PC-3 (cell line): ENCODE measurements at places on chromosomes 3 and 15.

DNA sequence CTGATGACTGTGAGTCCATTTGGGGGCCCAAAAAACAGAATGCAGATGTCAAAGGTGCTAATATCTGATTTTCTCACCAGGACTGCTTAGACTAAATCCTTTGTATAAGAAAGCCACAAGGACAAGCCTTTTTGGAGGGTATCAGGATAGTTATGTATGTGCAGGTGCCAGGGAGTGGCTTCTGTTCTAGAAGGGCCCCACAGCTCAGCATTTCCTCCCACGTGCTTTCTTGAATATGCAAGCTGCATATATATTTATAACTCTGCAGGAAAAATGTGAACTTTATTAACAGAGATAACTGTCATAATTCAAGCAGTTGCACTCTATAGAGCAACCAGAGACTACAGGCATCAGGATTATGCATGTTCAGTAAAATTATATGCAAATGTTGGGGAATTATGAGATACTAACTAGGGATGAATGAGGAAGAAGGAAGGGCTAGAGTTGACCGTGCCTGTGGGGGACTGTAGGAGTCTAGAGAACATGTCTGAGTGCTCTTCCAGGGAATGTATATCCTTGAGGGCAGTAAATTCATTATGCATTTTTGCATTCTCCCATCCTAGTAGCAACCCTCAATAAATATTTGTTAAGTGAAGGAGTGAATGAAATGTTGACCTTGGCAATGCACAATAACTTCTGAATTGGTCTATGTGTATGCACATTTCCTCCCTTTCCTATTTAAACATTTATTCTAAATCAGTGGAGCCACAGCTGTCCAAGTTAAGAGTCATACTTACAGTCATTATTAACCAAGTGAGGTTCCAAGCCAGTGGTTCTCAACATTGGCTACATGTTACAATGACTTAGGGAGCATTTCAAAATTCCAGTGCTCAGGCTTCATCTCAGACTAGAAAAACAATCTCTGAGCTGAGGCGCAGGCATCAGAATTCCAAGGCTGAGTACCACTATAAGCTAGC is 94.8 kb upstream of the ANKRD28 start:
- peak; percentile 10 for DNase-seq

DNA sequence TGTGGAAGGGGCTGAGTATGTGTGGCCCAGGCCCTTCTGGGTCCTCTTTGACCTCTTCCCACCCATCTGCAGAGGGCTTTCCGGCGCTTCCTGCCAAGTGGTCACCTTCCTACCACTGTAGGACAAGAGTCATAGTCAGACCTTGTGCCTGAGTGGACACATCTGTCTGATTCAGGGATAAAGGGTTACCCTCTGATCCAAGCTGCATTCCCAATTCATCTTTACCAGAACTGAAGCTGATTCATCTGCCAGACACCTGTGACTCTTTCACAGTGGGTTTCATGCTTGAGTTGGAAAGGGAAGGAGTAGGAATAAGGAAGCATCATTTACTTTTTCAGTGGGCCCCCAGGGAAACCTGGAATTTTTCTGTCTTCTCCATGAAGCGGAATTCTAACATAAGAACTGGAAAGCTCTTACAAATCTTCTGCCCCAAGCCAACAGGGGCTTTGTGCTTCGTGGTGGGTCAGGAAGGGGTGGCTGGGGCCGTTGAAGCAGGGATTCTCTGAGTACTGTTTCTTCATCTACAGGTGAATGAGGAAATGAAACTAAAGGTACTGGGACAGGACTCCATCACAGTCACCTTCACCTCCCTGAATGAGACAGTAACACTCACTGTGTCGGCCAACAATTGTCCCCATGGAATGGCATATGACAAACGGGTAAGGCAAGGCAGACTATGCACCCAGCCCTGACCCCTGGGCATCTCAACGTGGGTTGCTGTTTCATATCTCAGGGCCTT is 46.4 kb downstream of the C3orf20 start:
- DNase-seq: no peak

DNA sequence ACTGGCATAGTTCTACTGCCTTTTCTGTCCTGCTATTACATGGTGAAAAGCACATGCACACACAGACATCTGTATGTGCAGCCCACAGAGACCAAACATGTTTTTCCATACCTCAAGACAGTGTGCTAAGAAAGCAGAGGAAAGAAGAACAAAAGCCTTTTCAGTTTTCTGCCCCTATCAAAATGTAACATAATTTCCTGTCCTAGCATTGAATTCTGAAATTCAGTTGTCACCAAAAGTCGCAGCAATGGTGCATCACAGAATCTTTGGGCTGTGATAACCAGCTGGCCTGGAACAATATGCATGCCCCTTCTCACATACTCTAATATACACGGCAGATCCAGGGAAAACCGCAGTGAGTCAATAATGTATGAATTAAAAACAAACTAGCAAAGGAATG is 153.8 kb upstream of the RAP2B start:
- DNase-seq: no peak

DNA sequence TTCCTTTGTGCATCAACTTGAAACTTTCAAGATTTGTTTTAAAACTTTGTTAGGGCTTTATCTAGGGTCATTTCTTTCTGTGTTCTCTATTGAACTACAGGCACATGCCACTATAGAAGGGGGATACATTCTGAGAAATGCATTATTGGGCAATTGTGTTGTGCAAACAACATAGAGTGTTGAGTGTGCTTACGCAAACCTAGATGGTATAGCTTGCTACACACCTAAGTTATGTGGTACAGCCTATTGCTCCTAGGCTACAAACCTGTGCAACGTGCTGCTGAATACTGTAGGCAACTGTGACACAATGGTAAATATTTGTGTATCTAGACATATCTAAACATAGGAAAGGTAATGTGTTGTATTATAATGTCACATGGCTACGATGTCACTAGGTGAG is 33.0 kb upstream of the KLF13 start:
- no peak for DNase-seq

DNA sequence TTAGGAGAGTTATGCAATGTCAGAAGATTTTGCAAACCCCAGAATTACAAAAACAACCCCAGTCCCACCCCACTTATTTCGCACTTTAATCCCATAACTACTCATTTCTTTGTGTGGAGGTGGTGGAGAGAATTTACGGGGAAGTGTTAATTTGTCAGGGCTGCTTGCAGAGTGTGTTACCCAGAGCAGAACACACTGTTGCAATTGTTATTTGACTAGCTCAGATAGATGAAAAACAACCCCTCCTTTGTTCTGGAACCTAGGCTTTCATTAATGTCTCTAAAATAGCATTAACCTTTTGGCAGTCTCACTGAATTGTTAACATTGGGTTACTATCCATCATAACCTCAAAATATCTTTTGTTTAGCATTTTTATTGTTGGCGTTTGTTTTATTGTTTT is 55.8 kb upstream of the MINAR1 start:
- DNase-seq: no peak

DNA sequence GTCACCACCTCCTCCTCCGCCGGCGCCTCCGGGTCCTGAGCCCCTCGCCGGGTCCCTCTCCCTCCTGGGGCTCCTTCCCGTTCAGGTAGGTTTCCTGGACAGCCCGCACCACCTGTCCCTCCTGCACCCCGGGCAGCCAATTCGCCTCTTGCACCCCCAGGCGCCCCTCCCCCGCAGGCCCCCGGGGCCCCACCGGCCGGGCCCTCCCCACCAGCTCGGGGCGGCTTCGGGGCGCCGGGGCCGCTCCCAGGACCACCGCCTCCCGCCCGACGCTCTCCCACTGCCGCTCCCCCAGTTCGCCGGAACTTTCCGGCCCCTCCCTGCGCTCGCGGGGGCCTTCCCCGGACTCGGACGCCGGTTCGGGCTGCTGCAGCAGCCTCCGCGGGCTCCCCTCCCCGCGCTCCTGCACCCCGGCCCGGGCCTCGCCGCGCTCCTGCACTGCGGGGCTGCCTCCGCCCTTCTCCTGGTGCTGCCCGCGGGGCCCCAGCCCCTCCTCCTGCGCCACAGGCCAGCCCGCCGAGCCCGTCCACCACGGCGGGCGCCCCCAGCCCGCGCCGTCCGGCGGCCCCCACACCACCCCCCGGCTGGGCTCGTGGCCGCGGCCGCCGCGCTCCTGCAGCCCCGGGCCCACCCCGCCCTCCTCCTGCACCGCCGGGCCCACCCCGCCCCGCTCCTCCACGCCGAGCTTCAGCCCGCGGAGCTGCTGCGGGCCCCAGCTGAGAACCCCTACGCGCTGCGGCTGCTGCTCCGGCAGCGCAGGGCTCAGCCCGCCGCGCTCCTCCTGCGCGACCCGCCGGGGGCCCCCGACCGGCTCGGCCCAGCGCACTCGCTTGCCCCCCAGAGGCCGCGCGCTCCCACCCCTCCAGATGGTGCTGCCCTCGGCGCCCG is 587 bp upstream of the TNK2 start:
- peak; percentile 20 for DNase-seq

DNA sequence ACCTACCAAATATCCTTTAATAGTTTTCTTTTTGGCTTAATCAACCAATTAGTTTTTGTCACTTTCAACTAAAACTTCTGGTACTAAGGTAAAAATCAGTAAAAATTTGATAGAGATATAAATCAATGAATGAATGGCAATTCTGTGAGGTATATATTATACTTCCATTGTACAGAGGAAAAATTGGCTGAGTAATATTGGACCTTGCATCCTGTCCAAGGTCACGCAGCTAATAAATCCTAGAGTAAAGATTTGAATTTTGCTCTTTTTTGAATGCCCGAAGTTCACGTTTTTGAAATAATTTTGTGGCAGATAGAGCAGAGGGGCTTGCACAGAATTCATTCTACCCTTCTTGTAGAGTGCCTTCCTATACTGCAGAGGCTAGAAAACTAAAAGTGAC is 81.1 kb upstream of the ZNF280D start:
- no peak for DNase-seq

- DNase-seq: no peak
Measured at GRCh38 chr3:170635385-170635735, 49.5 kb upstream of the SLC7A14 start.

DNA sequence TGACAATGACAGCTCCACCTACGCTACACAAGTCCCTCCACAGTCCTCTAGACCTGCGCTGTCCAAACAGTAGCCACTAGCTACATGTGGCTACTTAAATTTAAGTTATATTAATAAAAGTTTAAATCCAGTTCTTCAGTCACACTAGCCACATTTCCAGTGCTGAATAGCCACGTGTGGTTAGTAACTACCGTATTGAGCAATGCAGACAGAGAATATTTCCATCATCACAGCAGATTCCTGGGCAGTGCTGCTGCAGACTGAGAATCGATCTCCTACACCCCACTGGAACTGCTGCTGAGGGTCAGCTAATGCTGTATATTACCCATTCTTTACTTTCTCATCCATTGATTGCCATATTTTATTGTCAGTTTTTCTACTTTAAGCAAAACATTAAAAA is 40.9 kb downstream of the HDC start:
- no peak for DNase-seq

GRCh38 chr3:31354373-31354772 is 178.4 kb upstream of the STT3B start:
- peak; percentile 38 for DNase-seq

- no peak for DNase-seq
Measured at GRCh38 chr3:117790235-117790987, 1080.8 kb downstream of the TUSC7 start.

GRCh38 chr3:149258298-149258697 is 36.7 kb upstream of the CP start:
- DNase-seq: no peak

DNA sequence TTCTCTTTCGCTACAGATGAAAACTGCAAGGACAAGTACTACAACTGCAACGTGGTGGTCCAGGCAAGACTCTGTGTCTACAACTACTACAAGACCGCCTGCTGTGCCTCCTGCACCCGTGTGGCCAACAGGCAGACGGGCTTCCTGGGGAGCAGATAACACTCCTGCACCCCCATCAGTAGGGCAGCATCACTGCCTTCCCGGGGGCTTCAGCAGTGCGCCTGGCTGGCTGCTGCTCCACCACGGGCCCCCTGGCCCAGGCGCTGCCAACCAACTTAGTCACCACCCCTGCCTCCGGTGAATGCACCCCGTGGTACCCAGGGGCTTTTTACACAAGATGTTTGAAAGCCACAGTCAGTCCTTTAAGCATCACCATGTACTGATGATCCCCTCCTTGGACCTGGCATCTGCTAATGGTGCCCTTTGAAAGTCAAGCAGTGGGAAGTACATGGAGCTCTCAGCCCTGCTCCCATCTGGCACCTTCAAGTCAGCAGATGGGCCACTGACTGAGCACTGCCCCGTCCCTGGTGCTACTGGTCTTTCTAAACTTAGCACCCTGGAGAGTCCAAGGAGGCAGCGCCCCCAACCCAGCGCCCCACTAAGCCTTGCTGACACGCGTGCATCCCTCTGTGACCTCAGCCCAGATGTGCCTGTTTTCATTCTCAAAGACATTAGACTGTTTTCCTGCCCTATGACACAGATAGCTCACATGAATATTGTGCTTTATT is 33.0 kb upstream of the NR2E3 start:
- DNase-seq: no peak

DNA sequence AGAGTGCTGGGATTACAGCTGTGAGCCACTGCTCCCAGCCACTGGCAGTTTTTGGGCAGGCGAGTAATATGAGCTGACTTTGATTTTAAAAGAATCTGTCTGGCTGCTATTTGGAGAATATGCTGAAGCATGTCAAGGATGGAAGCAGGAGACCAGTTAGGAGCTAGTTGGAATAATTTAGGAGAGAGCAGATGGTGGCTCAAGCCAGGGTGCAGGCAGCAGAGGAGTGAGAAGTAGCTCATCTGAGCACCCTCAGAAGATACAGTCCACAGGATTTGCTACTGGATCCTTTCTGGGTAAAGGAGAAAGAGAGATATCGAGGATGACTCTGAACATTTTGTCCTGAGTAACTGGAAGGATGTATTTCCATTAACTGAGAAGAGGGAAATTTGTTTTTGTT is 30.4 kb upstream of the BDH1 start:
- DNase-seq: no peak

DNA sequence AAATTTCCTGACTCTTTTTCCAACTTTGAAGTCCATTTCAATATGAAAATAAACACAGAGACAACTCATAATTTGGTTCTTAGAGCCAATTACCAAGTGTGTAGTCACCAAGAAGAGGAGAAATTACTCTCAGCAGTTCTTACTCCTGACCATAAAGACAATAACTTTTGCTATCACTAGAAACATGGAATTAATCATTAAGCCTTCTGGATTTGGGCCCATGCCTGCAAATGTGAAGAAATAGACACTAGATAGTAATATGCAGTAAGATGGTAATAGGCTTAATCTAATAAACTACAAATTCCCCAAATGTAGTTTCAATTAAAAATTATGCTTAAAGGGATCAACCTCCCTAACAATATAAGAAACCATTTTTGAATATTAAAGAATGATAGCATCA is 185.1 kb upstream of the AGTR1 start:
- DNase-seq: no peak
